ENCODE measurements at places on chromosomes 2 and 18.

DNA sequence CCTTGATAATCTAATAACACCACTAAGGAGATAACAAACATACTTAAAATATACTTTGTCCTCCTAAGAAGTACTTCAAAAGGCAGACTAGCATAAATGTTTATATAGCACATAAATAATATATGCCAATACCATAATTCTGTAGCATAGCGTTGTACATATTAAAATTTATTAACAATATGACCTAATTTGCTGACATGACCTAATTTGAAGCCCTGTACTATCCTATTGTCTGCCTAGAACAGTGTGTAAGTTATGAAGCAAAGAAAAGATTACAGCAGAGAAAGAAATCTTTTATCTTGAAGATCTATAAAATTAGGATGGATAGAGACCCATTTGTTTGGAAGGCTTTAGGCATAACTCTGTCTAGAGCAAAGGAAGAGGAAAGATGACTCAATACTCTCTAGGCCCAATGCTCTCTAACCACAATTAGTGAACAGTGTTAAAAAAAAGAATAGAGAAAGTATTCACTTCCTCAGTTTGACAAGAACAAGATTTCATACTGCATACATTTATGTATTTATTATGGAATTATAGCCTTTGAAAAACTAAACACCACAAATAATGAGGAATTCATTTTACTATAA is 231.3 kb downstream of the ZRANB3 start:
- no peak for DNase-seq

- no peak for DNase-seq
These were observed 477.7 kb downstream of the TNS1 start for GRCh38 chr2:217525076-217525475.

GRCh38 chr2:97950329-97951154 is 45.2 kb downstream of the TMEM131 start:
- DNase-seq = no peak

- DNase-seq = no peak
These were observed 21.2 kb downstream of the AMER3 start for GRCh38 chr2:130776550-130776949.

DNA sequence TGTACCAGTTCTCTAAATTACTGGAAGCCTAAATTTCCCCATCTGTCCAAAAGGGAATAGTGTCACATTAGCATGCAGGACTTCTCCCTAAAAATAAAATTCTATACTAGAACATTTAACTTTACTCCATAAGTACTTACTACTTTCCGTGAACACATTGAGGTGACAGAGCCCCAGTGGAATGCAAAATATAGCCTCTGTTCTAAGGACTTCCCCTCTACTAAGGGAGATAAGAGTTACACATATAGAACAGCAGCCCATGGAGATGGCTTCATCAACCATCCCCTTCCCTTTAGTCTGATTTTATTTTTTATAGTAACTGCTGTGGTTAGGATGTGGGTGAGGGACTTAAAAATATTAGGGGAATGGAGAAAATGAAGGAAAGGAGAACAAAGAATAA is 68.9 kb upstream of the STPG4 start:
- no peak for DNase-seq

- no peak for DNase-seq
These were observed 58.8 kb downstream of the DGKD start for GRCh38 chr2:233413046-233413445.

All from NCI-H2171 treated with DMSO at 0.1 percent for 48 hours (cell line).